ENCODE measurements at places on chromosomes 11 and 22. TPM values are rescaled to one million over a fixed set of nuclear protein-coding genes. Genes with fewer than 3 reads are reported as not detected.

DNA sequence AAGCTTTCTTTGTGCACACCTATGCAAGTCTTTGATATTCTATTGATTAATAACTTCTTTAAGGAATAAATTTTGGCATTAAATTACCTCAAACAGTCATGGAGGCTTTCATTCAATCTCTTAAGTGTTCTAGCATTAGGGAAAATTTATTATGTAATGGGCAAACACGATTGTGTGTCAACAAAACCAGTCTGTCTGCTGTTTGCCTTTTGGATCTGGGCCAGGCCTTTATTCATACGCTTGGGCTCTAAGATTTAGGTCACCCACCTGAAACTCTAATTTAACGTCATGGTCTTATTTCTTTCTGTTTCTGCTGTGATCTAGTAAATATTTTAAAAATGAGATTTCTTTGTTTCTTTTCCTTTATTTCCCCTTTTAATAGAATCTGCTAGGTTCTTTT lies 1270.6 kb downstream of the LRRC4C start:
- H3K4me3 ChIP-seq, result no peak overlapping the region
- DNase-seq, result no peak
- H3K27ac ChIP-seq, result no peak overlapping the region
- no peaks in the 10 kb centered on the region for H3K27me3 ChIP-seq
- no peaks in the 10 kb centered on the region for H3K4me1 ChIP-seq

GRCh38 chr11:18676803-18677202 lies 21.8 kb upstream of the TMEM86A start:
- H3K27me3 ChIP-seq, result no peaks in the 10 kb centered on the region
- H3K27ac ChIP-seq, result no peak overlapping the region
- H3K36me3 ChIP-seq, result no peaks in the 10 kb centered on the region
- DNase-seq, result no peak
- peaks cover 22% of the 10 kb centered on the region for H3K4me1 ChIP-seq

GRCh38 chr11:62726156-62726914 lies 922 bp downstream of the HNRNPUL2 start:
- H3K4me1 ChIP-seq, result peaks cover 55% of the 10 kb centered on the region
- H3K4me3 ChIP-seq, result peak overlapping the region; percentile 87
- no peaks in the 10 kb centered on the region for H3K27me3 ChIP-seq
- H3K27ac ChIP-seq, result peak overlapping the region; percentile 97

GRCh38 chr11:70307176-70307575 lies 36.7 kb downstream of the PPFIA1 start:
- no peak for DNase-seq
- H3K27me3 ChIP-seq, result no peaks in the 10 kb centered on the region
- no peak overlapping the region for H3K4me3 ChIP-seq
- H3K36me3 ChIP-seq, result peaks cover 2% of the 10 kb centered on the region

DNA sequence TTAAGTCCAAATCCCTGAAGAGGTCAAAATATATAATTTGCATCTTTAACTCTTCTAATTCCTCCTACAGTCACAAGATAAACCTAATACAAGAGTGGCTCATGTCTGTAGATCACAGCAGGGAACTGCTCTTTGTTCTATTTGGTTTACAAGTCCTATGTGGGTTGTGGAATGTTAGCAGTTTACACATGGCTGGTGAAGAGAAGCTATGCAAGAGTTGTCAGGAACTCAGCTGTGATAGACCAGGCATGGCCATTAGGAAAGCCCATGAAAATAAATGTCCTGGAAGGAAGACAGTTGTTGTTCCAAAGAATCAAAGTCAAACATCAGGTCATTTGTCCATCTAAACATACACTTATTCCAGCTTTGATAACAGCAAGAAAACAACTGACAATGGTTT lies 312.4 kb upstream of the PITPNB start:
- no peak for DNase-seq
- H3K4me1 ChIP-seq, result no peaks in the 10 kb centered on the region
- peaks cover 10% of the 10 kb centered on the region for H3K27me3 ChIP-seq
- no peak overlapping the region for H3K27ac ChIP-seq

DNA sequence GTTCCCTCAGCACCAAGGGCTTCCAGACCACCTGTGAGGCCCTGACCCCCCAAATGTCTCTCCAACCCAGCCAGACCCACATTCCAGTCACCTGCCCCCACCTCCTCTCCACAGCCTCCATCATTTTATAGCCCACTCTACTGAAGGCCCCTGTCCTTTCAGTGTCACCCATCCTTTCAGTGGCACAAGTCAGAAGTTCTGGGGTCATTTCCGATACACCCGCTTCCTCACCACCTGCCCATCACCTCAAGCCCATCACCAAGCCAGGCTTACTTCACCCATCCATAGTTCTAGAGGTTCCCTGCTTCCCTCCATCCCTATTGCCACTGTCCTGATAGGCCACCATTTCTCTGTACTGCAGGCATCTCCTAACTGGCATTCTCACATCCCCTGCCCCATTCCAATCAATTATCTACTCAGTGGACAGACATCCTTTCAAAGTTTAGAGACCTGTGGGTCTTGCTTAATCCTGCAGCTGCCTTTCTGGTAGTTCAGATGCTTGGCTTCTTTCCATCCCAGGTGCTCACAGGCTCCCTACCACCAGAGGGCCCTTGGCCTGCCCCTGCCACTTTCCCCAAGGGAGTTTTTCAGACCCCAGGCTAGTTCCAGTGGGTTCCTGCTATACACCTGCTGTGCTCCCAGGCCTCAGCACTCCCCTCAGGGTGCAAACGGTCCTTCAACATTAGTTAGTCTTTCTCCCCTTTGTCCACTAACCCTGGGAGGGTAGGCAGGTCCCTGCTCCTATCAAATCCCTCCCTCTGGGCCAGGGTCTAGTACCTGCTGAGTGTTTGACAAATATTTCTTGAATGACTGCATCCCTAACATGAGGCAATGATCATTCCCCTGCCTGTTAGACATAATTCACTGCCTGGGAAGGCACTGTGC lies 7.6 kb downstream of the KCNQ1OT1 start:
- no peak for DNase-seq
- H3K27ac ChIP-seq, result no peak overlapping the region
- H3K4me1 ChIP-seq, result no peaks in the 10 kb centered on the region
- no peak overlapping the region for H3K4me3 ChIP-seq

DNA sequence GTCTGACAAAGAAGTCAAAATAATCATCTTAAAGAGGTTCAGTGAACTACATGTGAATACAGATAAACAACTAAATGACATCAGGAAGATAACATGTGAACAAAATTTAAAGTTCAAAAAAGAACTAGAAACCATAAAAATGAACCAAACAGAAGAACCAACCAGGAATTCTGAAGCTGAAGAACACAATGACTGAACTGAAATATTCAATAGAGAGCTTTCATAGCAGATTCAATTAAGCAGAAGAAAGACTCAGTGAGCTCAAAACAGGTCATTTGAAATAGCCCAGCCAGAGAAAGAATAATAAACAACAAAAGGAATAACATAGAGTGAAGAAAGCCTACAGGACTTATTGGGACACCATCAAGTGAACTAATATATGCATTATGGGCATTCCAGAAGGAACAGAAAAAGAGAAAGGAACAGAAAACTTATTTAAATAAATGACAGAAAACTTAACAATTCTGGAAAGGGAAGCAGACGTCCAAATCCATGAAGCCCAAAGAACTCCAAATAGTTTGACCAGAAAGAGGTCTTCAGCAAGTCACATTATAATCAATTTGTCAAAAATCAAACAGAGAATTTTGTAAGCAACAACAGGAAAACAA lies 11.0 kb upstream of the SLC36A4 start:
- H3K27ac ChIP-seq, result no peak overlapping the region
- H3K36me3 ChIP-seq, result no peaks in the 10 kb centered on the region
- DNase-seq, result no peak
- no peak overlapping the region for H3K4me3 ChIP-seq
- H3K27me3 ChIP-seq, result peaks cover 7% of the 10 kb centered on the region

GRCh38 chr11:120682866-120683265 lies 171.3 kb downstream of the GRIK4 start:
- H3K27ac ChIP-seq, result no peak overlapping the region
- H3K4me3 ChIP-seq, result no peak overlapping the region
- no peaks in the 10 kb centered on the region for H3K36me3 ChIP-seq
- no peaks in the 10 kb centered on the region for H3K4me1 ChIP-seq

Gene VWCE
- 1.7 TPM for total RNA-seq

Gene SGSM1
- total RNA-seq, result 0.35 TPM

Gene FJX1
- not detected for total RNA-seq

Gene BLID
- not detected for total RNA-seq

Gene CNTF
- 2.3 TPM for total RNA-seq

Gene ZFPL1
- total RNA-seq, result 30.1 TPM

Gene LARGE1
- total RNA-seq, result 0.38 TPM

Gene ADM2
- 8.8 TPM for total RNA-seq

Gene SMC1B
- 0.50 TPM for total RNA-seq

Gene MS4A4A
- not detected for total RNA-seq

Gene ISX
- not detected for total RNA-seq
